ENCODE measurements at places on chromosomes 5 and 9.

DNA sequence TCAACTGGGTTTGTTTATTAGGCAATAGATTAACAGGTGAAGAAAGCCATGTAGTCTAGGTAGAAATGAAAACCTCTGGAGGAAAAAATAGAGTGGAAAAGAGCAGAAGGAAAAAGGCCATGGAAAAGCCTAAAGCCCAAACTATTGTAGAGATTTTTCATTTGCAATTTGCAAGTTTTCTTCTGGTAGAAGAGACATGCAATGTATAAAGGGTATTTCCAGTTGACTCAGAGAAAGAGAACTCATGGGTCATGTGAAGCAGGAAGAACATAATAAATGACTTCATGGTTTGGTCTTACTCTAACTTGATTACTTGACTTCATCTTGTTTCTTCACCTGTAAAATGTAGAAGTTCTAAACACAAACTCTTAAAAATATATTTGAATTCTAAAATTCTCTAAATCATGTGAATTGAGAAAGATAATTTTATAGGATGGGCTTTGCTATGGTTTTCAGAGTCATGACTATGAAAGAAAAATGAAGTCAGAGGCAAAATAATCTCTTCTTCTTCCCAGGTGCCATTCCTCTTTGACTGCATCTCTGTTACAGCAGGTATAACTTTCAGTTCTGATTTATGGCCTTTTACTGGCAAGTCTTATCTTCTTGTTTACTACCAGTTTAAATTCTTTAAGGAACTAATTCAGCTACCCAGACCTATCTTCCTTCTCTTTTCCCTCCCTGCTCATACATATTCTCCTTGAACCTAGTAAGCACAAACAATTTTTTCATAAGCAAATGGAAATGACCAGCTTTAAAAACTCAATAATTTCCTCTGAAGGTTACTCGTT, 47.7 kb upstream of the TMC1 start:
- DNase-seq, result no peak

GRCh38 chr5:168314735-168315411, 23.4 kb downstream of the WWC1 start:
- peak; percentile 56 for DNase-seq

DNA sequence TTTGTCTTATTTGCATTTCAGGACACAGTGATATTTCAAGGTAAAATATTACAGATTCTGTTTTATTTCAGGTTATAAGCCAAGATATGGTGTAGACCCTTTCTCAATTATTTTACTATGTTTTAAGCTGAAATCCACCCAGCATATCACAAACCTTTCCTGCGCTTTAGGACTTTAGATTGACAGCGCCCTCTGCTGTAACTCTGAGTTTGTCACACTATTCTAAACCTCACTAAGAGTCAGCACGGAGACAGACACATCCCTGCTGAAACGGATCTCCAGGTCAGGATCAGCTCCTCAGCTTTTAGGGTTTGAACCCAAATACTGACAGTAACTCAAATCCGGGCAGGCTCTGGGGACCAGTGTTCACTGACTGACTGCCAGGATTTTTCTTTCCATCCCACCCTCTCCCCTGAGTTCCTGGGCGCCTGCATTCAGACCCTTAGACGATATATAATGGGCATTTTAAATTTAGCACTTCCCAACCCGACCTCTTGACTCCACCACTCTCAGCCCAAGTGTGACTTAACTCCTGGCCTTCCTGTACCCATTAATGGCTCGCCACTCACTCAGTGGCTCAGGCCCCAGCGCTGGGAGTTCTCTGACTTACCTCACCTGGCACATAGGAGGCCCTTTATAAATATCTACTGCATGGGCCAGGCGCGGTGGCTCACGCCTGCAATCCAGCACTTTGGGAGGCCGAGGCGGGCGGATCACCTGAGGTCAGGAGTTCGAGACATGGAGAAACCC, 33.5 kb downstream of the TLX3 start:
- DNase-seq, result peak; percentile 52

DNA sequence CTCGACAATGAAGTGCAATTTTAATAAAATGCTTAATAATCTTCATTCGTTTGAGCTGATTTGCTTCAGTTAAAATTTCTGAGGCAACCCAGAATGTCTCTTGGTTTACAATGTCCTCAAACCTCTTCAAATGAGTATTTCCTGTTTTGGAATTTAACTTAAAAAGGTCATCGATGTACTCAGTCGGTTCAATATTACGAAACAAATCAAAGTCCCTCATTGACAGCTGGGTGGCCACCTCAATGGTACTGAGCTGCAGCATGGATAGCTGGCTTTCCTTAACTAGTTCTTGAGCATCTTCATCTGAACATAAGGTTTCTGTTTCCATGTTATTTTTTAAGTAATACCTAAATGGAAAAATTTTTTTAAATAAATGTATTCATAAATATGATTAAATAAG, 173.3 kb downstream of the RAPGEF6 start:
- DNase-seq, result peak; percentile 4

DNA sequence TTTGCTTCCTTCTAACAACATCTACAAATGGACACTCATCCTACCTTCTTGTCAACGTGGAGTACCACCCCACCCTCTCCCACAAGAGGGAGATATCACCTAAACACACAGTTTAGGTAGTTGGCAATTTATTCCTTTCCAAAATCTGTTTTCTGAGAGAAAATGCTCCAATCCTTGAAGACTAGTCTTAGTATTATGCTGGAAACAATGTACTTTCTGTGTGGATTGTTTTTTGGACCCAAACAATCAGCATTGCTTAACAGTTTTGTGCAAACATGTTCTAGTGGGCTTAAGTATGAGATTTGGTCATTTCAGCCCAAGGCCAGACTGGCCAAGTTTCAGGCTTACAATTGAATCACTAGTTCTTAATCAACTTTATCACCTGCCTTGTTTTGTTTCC, 359.1 kb downstream of the ARHGEF28 start:
- DNase-seq, result no peak

- no peak for DNase-seq
Measured at GRCh38 chr5:83632874-83633273, 87.8 kb downstream of the HAPLN1 start.

- peak; percentile 40 for DNase-seq
Measured at GRCh38 chr5:10307206-10308148, at the start of gene CMBL. Gene CMBL (minus strand): TSS chr5:10307902. CDS start chr5:10290762, 17,140 bp downstream.

DNA sequence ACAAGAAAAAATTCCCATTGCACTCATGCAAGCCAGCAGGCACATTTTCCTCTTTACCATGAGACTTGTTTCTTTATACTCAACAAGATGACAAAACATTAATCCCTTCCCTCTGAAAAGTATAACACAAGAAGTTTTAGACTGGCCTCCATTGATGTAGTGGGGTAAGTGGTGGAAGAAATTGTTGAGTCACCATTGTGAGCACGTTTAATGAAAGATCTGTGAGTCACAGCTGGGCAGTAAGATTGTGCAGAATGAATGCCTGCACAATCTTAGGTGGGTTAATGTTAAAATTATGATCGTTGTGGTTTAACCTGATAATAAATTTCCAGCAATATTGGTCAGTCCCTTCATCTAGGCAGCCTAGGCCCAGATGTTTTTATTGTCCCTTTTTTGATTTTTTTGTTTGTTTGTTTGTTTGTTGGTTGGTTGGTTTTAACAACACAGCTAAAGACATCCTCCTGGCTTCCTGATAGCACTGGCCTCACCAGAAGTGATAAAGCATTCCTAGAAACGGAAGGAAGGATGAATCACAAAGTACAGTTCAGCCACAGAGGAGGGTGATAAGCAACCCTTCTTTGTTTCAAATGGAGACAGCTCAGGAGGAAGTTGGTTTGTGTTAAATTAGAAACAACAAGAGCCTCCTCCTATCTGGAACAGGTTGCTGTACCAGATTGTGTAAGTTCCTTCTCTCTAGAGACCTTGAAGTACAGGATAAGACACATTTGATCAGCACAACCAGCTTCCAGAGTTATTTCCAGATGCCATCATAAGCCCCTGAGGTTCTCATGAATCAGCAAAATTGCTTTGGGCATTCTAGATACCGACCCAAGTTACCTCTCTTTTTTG, 40.3 kb downstream of the SLC24A2 start:
- no peak for DNase-seq

DNA sequence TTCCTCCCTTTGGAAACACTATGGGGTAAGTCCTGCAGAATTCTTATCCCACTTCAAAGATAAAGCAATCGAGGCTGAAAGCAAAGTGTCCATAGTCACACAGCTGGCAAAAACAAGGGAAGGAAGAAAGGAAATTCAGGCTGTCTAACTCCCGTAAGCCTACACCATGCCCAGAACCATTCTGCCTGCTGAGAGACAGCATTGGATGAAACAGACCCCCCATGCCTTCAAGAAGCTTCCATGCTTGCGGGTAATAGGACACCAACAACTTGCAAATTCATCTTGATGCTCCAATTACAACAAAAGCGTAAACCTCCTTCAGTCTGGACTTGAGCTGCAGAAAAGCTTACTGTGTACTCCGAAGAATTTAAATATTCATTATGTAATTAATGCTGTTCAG, 181.1 kb upstream of the WWC1 start:
- DNase-seq, result no peak

- DNase-seq, result no peak
Measured at GRCh38 chr5:126115059-126115629, 308.1 kb upstream of the GRAMD2B start.

GRCh38 chr5:122757285-122757684, 17.6 kb upstream of the SNX2 start:
- no peak for DNase-seq

GRCh38 chr5:142572006-142572405, 113.9 kb downstream of the FGF1 start:
- no peak for DNase-seq

- no peak for DNase-seq
Measured at GRCh38 chr5:119570910-119571309, 58.4 kb upstream of the FAM170A start.

DNA sequence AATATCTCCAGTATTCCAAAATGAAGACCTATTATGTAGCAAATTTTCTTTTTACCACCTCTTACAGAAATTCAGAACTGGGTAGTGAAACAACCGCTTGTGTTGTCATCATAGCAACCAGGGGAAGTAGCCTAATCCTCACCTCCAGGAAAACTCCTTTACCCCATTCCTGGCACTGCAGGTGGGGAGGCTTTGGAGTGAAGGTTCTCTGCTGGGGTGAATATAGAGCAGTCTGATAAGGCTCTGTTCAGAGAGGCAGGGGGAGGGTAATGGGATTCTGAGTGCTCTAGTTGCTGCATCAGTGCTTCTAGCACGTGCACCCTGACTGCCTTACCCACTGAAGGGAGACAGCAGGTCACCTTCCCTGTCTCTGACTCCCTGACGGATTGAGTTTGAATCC, 116.2 kb downstream of the MAN2A1 start:
- no peak for DNase-seq

DNA sequence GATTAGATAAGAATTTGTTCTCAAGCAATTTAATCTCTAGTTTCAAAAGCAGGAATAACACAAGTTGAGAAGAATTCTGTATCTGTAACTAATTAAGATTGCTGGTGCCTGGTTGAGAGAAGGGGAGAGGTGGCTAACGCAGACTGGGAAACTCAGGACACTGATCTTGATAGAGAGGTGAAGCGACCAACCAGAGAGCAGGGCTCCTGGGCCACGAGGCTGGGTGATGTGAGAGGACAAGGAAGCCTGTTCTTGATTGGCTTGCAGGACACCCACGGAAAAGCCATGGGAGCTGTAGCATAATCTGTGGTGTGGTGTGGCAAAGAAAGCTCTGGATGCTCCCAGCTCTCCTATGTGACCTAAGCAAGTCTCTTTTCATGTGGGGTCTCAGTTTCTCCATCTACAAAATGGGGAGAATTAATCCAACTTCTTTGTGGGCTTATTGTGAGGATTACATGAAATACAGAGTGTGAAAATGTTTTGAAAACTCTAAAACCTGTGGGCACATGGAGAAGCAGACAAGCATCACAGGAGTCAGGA, 594.1 kb upstream of the BRINP1 start:
- no peak for DNase-seq

DNA sequence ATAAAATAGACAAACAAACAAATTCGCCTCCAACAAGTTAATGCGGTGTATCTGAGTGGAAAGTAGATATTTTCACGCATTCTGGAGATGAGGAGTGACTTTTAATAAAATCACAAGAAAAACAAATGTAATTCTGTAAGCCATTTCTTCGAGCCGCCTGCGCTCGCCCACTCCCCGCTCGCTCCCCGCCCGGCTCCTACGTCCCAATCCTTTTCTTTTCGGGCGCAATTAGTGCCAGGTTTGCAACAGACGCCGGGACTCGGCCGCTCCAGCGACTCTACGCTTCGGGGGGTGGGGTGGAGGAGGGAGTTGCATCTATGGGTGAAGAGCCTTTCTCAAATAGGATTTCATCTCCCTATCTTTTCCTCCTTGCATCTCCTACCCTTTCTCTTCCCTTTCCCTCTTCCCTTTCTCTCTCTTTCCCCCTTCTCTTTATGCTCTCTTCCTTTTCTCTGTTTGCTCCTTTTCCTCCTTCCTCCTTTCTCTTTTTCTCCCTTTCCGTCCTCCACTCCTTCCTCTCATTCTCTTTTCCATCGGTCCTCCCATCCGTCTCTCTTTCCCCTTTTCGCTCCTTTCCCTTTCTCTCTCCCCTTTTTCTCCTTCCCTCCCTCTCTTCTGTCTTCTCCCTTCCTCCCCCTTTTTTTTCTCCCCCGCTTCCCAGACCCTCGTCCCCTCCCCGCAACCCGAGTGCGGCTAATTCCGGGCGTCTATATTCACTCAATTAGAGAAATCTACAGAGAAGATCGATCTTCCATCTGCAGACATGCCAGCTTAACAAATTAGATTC, 6.1 kb upstream of the OTP start:
- no peak for DNase-seq

DNA sequence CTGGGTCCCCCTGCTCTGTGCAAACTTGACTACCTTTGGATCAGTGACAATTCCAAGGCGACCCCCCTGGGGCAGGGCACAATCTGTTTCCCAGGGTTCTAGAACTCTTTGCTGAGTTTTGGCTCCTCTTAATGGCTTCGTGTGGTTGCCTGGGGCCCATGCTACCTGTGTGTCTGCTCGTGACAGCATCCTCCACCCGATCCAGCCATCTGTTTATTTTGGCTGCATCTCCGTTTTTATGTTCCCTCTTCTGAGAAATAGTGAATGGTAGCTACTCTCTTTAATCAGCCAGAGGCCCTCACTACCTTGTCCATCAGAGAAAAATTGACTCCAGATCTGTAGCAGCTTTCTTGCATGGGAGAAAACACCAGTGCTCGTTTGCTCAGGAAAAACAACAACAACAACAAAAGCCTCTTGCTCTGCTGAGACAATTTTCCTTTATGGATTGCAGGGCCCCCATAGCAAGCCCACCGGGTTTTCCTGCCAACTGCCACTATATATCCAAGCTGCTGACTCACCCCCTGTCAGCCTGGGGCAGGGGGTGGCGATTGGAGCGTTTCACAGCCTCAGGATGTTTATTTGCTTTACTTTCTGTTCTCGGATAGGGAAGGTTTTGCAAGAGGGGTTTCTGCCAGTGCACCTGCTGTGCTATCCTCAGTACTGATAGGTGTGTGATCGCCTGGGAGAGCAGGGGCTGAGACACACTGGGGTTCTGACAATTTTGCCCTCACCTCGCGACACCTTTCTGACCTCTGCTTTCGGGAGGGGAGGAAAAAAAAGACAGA, 607.8 kb downstream of the BNC2 start:
- no peak for DNase-seq

Data from HuH-7 (cell line).